Motor neuron (in vitro differentiated cells): ENCODE measurements at places on chromosomes 12 and 14. TPM values are rescaled to one million over a fixed set of nuclear protein-coding genes. Genes with fewer than 3 reads are reported as not detected.

- no peak for ATAC-seq
Measured at GRCh38 chr12:29944269-29945000, 160.7 kb upstream of the TMTC1 start.

The GALNT8 gene
- 18.9 and 24.2 TPM in 2 replicates for total RNA-seq

GRCh38 chr14:52078095-52078531, 9.3 kb upstream of the NID2 start:
- ATAC-seq = no peak

DNA sequence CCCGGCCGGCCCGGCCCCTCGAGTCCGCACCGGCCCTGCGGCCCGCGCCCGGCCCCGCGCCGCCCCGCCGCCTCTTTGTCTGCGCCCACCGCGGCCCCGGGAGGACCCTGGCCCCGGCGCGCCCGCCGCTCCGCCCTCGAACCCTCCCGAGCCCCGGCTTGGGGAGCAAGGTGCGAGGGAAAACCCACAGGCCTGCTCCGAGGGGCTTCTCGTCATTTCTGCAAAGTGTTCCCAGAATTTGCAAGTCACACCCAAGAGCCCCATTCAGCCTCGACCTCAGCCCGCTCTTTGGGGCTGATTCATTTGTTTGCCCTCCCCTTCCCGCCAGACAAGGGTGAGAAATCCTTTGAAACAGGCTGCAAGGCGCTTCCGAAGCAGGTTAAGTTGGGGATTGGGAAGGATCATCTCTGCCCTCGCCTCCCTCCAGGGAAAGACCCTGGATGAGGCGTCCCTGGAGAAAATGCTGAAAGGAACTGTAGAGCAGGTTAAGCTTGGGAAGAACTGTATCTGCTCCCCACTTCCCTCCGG, 325 bp upstream of the CLIP1 start:
- peak; percentile 23 for ATAC-seq

The PPM1H gene
- 6.3 and 6.9 TPM in 2 replicates for total RNA-seq

GRCh38 chr12:66092559-66093269, 37.8 kb downstream of the LLPH start:
- ATAC-seq = no peak

GRCh38 chr14:89681086-89682018, 264.3 kb upstream of the FOXN3 start:
- ATAC-seq = no peak

DNA sequence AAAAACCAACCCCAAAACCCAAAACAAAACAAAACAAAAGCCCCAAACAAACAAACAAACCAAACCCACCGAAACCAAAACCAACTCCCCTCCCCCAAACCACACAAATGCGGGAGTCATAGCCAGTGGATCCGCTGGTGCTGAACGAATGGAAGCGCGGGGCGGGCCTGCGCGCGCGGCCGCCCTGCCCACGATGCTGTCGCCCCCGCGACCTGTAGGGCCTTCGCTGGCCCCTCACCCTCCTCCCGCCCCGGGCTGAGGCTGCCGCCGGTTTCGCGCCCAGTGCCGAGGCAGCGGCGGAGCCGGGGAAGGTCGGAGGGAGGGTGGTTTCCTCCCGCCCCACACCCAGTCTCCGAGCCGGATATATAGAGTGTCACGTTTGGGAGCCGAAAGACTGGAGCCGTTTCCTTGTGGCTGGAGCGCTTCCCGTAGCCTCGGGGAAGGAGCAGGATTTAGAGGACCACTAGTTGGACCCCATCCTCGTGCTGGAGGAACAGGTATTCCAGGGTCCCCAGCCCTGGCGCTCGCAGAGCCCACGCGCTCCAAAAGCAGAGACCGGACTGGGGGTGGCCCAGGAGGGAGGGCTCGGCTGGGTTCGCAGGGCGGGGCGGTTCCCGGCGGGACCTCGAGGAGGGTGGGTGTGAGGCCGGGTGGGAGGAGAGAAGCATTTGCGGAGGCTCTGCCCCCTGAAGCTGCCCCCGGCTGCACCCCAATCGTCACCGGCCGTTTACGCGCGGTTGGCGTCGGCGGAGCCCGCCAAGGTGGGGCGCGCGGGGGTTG, at the start of gene FAR2:
TSS of gene FAR2 (plus strand) at position 368 of the 780 bp plus-strand sequence. CDS start 121,172 bp downstream, outside the sequence.
- ATAC-seq = peak; percentile 74

DNA sequence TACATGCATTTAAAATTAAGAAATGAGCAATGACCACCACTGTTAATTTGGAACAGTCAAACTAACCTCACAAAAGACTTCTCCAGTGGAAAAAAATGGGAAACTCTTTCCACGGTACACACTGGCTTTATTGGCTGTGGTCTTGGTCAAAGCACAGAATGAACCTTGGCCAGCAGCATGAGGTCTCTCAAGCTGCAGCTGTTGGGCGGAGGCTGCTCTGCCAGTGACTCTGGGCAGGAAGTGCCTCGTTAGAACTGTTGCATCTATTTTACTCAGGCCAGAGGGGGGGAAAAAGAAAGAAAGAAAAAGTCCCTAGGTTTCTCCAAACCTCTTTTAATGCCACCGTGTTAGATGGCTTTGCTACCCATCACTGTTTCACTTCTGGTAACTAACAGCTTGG, 279.8 kb upstream of the DIO2 start:
- ATAC-seq = no peak

The GRIP1 gene
- 48.7 and 49.2 TPM in 2 replicates for total RNA-seq

GRCh38 chr12:38904537-38905479, 583 bp downstream of the CPNE8 start:
- peak; percentile 40 for ATAC-seq

DNA sequence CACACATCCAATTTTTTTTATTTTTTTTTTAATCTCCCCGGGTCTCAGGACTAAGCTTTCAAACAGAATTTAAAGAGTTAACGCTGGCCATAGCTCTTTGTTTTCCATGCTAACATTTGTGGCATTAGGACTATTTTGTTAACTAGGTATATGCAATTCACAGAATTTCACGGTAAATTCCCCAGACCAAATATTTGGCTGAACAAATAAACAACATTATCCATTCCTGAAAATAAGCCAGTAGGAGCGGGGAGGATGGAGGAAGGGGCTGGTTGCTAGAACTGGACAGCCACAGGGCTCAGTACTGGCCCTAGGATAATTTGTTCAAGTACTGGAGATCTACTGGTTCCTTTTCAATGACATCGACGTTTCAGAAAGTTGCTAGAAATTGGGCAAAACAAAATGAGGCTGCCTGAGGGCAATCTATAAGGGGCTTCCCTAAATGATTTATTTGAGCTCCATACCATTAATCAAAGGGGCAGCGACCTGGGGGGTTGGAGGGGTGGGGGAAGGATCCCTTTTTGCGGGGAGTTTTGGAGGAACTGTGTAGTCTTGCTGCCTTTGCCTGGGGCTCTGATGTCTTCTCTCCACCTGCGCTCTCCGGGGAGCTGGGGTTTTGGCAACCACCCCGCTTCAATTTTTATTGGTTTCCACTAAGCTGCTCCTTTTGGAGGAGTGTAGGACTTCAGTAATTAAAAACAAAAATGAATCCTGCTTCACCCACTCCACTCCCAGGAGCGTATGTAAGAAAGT, 9.0 kb downstream of the BMP4 start:
- no peak for ATAC-seq

The WASHC3 gene
- 23.3 and 25.8 TPM in 2 replicates for total RNA-seq

DNA sequence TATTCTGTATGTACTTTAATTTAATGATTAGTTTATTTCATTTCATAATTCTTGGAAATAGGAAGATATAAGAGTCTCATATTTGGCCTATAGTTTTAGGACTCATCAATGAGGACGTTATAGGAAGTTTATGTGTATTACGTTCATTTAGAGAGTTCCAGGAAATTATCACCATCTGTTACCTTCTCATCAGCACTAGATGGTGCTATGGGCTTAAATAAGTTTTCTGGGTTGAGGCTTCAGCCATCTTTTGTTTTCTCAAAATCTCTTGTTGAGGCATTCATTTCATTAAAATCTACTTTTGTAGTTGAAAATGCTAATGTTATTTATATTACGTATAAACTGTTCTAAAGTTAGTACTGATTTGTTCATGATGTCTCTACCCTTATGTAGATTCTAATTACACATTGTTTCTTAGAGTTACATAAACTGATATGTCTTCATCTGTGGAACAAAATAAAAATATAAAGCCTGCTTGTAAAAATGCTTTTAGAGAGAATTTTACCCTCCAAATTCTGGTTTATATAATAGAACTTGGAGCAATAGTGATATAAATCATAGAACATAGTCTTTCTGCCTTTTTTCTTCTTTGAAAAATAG, 89.2 kb downstream of the CFAP54 start:
- peak; percentile 41 for ATAC-seq

DNA sequence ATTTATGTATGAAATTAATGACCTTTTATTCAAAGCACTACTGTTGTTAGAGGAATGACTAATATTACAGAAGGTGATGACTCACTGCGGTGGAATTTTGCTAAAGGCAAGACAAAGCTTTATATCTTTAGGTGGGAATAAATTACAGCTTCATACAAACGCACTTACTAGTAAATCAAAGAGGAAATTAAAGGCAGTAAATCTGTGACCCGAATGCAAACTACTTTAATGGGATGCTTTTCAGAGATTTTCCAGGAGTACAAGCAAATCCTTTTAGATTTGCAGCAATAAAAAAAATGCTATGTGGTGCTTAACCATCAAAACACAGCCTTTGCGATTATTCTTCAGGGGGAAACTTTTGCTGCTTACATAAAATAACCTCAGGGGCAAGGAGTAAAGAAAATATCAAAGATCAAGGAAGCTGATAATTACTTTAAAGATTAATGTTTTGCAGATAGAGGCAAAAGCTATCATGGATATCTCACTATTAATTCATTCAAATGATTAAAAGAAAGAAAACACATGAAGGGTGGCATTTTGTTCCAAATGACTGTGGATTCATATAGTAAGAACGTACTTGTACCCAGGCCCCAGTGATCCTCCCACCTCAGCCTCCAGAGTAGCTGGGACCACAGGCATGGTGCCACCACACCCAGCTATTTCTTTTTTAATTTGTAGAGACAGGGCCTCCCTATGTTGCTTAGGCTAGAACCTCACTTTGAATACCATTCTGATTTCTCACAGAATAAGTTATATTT, 98.9 kb downstream of the DENND5B start:
- ATAC-seq = peak; percentile 79

- no peak for ATAC-seq
Measured at GRCh38 chr12:52608826-52609630, 7.8 kb upstream of the KRT72 start.

The HELB gene
- 3.0 and 3.9 TPM in 2 replicates for total RNA-seq

- ATAC-seq = peak; percentile 69
Measured at GRCh38 chr12:6607751-6608591, 792 bp upstream of the CHD4 start.

GRCh38 chr14:73386342-73386741, 72.0 kb downstream of the NUMB start:
- no peak for ATAC-seq

DNA sequence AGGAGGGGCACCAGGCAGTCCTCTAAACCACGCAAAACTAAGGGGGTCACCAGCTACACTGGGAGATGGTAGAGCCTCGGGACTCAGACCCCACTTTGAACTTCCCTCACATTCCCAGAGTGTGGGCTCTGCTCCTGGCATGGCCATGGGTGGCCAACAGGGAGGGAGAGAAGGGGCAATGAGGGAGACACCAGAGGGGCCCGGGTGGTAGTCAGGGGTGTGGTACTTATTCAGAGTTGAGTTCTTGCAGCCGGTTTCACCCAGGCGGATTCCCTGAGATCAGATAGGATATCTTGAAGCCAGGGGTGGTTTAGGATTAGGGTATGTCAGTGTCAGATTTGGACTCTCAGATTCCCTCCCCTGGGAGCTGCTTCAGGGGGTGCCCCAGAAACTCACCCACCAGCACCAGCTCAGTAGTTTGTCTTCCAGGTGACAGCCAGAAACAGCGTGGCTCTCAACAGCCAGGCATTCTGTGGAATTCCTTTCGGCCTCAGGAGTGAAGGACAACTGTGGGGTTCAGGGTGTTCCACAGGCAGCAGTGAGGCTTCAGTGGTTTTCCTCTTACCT, 56.0 kb downstream of the ELK3 start:
- ATAC-seq = no peak

GRCh38 chr12:103728323-103728722, 112.7 kb downstream of the NT5DC3 start:
- no peak for ATAC-seq

GRCh38 chr14:35332517-35333263, 40.5 kb downstream of the PSMA6 start:
- peak; percentile 8 for ATAC-seq

GRCh38 chr14:98112194-98112780, 1159.7 kb downstream of the BCL11B start:
- no peak for ATAC-seq

The RESF1 gene
- total RNA-seq = 24.5 and 27.2 TPM in 2 replicates

The KRT78 gene
- 1.5 TPM in 1 of 2 replicates, not detected in the other for total RNA-seq

DNA sequence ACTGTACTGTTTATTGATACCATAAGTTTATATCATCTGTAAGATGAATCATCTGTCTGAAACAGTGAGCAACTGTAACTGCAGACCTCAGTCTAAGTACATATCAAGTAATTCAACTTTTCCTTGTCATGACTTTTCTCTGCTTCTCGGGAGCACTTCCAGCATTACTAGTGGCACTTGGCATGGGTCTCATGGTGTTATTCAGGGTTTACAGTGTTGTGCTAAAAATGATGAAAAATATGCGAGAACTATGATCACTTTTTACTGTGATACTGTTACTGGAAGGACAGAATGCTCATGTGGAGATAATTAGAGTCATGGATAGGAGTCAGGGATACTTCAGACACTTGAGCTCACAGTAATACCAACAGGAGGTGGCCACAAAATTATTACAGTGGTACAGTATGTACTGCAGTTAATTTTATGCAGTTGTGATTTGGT, 8.3 kb downstream of the KTN1 start:
- no peak for ATAC-seq

The ZNF140 gene
- total RNA-seq = 23.6 and 26.1 TPM in 2 replicates

DNA sequence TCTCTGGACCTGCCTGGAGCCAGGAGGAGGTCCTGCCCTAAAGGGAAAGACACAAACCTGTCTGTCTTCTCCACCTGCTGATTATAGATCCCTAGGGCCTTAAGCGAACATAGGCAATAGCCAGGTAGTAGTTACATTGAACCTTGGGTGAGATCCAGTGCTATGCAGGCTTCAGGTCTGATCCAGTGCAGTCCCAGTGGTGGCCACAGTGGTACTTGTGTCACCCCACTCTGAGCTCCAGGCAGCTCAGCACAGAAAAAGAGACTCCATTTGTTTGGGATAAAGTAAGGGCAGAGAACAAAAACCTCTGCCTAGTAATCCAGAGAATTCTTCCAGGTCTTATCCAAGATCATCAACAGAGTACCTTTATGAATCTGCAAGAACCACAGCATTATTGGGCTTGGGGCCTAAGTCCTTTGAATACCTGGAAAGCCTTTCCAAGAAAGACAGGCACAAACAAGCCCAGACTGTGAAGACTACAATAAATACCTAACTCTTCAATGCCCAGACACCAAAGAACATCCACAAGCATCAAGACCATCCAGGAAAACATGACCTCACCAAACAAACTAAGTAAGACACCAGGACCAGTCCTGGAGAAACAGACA, 60.4 kb upstream of the KTN1 start:
- no peak for ATAC-seq

The ACSM4 gene
- total RNA-seq = 0.14 TPM in 1 of 2 replicates, not detected in the other

The RNASE7 gene
- total RNA-seq = 0.38 TPM in 1 of 2 replicates, not detected in the other

- no peak for ATAC-seq
Measured at GRCh38 chr12:79927772-79928474, 7.0 kb downstream of the PPP1R12A start.

The RARG gene
- 2.1 and 2.2 TPM in 2 replicates for total RNA-seq

GRCh38 chr14:59679872-59680271, 103.3 kb upstream of the CCDC175 start:
- peak; percentile 83 for ATAC-seq

- no peak for ATAC-seq
Measured at GRCh38 chr14:69375182-69375581, 22.9 kb downstream of the ERH start.
